Stimulated activated CD4-positive, alpha-beta T cell treated with anti-CD3 and anti-CD28 coated beads, Interleukin-4, amount 100 ng/mL, for 48 hours (primary cell): ENCODE measurements at places on chromosomes 3 and 15.

GRCh38 chr3:111636366-111636885 is 41.3 kb upstream of the ZBED2 start:
- DNase-seq, result no peak

- DNase-seq, result no peak
Observed at GRCh38 chr3:144332868-144333267, 361.2 kb downstream of the DIPK2A start.

GRCh38 chr15:39127151-39127790 is 453.6 kb upstream of the THBS1 start:
- DNase-seq, result no peak

DNA sequence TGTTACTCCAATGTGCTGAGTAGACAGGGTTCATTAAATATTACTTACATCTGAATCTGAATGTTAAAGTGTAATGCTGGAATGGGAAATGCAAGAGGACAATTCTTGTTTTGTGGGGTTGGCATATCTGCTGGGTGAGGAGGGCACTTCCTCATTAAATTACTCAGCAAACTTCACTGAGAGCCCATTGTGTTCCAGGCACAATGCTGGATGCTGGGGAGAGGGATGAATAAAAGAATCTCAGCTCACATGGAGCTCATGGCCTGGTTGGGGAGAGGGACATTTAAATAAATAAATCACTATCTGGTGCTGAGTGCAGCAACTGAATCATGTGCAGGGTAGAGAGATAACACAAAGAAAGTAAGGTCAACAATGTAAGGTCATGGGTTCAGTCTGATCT is 199.2 kb upstream of the CFAP20DC start:
- no peak for DNase-seq
